Ascending aorta (tissue), 2 donors: ENCODE measurements at places on chromosomes 1 and 21.
A peak's percentile ranks its signal among the peaks of the same experiment; 100 is the strongest.

- no peak for DNase-seq
Observed at GRCh38 chr1:15244813-15245212, 2.2 kb upstream of the FHAD1 start.

DNA sequence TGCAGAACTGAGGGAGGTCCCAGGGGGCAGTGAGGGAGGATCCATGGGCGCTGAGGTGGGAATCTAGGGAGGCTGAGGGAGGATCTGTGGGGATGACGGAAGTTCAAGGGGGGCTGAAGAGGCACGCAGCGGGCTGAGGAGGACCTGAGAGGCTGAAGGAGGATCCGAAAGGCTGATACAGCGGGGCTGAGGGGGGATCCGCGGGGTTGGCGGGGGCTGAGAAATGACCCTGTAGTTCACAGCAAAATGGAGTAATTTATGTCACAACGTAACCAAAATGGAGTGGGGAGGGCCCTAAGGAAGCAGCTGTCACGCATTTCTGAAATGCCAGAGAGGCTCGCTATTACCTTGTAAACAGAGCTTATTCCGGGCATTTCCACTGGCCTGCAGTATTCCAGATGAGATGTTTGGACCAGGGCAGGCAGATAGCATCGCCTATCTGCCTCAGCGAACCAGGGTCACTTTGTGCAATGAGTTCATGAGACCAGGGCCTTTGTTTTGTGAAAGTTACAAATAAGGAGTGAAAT, 926 bp upstream of the MRPL55 start:
- DNase-seq = peak; percentile 64

DNA sequence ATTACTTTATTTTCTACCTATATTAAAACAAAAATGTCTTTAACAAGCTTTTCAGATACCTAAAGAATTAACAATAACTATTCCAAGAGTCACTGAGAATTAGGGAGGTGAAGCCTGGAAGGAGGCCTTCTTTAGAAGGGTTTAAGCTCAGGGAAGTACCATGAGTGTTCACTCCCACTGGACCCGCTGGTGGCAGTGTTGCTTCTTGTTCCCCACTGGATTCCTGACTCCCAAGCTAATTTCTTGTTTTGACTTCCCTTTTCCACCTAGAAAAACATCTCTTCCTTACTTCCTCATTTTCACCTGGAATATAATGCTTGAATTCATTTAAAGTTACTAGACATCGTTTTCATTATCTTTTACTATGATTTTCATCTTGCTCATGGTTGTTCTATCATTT, 264.2 kb downstream of the HMCN1 start:
- no peak for DNase-seq

DNA sequence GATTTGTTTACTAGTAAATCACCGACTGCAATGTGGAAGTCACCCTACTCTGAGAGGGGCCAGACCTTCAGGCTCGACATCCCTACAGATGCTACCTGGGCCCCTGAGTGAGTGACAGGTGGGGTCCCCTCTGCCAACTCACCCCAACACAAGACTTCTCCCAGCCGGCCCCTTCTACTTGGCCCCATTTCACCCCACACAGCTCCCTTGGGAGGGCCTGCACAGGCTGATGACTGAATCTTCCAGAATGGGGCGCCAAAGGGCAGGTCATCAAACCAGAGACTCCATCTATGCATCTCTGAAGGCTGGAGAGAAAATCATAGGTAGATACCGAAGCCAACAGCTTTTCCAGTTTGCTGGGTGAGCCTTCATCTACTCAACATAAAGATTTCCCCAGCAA, 9.4 kb upstream of the S100A8 start:
- no peak for DNase-seq

GRCh38 chr1:65467536-65467935, 47.1 kb downstream of the LEPR start:
- DNase-seq = no peak

- DNase-seq = no peak
Observed at GRCh38 chr1:202069662-202070061, 53.1 kb upstream of the GPR37L1 start.

- no peak for DNase-seq
Observed at GRCh38 chr1:119209061-119209460, 68.6 kb upstream of the WARS2 start.

GRCh38 chr1:3557366-3557765, 53.9 kb downstream of the MEGF6 start:
- no peak for DNase-seq

DNA sequence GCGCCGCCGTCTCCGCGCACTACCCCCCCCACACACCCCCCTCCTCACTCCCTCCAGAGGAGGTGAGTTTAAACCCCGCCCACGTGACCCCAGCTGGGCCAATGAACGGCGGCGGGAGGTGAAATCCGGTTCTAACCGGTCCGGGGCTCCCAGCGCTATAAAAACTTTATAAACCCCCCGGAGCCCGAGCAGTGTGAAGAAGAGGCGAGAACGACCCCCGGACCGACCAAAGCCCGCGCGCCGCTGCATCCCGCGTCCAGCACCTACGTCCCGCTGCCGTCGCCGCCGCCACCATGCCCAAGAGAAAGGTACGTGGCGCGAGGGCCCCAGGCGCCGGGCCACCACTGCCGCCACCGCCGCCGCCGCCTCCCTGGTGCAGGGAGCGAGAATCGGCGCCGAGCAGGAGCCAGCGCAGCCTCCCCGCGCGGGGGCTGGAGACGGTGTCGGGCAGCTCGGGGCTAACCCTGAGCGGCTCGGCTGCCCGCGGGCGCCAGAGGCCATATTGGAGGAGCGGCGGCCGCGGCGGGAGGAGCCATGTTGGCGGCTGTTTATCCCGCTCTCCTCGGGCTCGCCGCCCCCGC, at the start of gene HMGN2:
Gene HMGN2, plus strand, starts transcription at position 121 of the 581 bp plus-strand sequence. Its CDS starts 173 bp downstream, at position 294.
- DNase-seq = peak; percentile 91

- DNase-seq = no peak
Observed at GRCh38 chr1:164725401-164725800, 166.4 kb downstream of the PBX1 start.

- no peak for DNase-seq
Observed at GRCh38 chr21:29725025-29725736, 214.6 kb downstream of the GRIK1 start.

GRCh38 chr1:181219938-181220337, 131.4 kb downstream of the IER5 start:
- no peak for DNase-seq

DNA sequence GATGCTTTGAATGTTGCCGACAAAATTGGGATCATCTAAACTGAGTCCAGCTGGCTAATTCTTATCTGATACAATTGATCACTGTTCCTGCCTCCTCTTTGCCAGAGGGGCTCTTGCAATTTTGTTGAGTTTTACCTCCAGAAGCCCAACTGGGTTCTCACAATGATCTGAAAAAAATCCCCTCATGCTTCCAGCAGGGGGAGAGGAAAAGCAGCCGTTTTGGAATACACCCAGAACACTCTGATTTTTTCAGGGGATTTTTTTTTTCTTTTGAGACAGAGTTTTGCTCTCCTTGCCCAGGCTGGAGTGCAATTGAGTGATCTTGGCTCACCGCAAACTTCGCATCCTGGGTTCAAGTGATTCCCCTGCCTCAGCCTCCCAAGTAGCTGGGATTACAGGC, 13.9 kb upstream of the RERE start:
- DNase-seq = no peak

DNA sequence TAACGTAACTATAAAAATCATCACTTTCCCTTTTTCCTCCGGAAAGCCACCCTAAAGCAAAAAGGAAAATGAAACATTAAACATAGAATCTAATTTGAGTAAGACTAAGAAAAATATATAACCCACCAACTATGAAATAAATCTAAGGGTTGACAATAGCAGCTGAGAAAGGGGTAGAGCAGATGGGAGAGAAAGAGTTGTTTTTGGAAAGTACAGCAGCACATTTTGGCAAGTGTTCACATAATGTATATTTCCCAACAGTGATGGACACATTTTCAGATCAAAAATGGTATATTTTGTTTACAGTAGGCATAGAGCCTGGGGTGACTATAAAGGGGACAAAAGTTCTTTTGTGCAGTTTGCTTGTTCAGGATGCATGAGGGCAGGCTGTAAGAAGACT, 1287.4 kb upstream of the B3GALT2 start:
- no peak for DNase-seq

DNA sequence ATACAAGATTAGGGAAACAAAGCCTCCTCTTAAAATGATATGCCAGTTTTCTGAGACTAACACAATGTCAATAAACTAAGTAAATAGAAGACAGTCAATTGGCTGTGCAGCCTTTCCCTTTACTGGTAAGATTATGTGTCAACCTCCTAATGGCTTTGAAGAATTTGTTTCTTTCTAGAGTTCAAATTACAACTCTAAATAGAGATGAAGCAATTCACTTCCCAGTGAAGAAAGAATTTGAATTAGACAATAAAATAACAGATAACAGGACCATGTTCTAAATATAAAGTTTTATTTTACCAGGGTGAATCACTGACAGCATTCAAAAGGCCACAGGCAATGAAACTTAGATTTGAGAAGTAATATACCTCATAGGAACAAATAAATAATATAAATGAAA, 680.3 kb downstream of the PLA2G4A start:
- no peak for DNase-seq

DNA sequence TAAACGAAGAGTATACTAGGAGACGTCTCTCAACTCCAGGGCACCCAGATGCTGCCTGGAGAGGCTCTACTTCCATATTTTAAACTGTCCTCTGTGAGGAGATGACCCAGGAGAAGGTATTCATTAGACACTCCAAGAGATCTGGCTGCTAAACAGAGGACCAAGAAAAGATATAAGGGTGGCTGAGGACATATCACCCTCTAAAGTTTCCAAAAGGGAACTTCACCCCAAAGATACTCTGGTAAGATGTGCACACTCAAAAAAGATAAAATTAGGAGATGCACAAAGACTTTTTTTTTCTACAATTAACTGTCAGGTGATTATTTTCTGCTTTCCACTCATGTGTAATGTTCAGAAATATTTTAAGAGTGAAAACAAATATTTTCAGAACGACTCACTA, 1.4 kb downstream of the ZNF670 start:
- no peak for DNase-seq

- no peak for DNase-seq
Observed at GRCh38 chr1:191388283-191388682, 770.0 kb upstream of the RGS18 start.

- DNase-seq = no peak
Observed at GRCh38 chr21:29091033-29091432, 17.6 kb upstream of the CCT8 start.

GRCh38 chr21:35102488-35103371, 53.6 kb upstream of the RUNX1 start:
- DNase-seq = peak; percentile 77

DNA sequence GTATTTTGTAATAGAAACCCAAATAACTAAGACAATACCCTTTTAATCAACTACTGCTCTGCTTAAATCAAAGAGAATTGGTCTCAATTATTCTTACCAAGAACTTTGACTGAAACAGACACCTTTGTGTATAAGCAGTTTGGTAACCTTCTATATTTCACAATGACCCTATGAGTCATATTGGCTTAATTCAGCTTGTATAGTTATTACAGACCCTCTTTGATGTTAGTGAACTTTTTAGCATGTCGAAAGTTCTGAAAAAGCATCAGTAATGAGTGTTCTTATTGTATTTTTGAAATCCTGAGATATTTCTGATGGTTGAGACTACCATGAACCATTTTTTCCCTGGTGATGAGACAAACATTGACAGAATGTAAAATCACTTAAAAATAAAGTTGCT, 43.3 kb upstream of the RABGAP1L start:
- DNase-seq = no peak

- no peak for DNase-seq
Observed at GRCh38 chr1:55399346-55399745, 184.2 kb upstream of the USP24 start.

DNA sequence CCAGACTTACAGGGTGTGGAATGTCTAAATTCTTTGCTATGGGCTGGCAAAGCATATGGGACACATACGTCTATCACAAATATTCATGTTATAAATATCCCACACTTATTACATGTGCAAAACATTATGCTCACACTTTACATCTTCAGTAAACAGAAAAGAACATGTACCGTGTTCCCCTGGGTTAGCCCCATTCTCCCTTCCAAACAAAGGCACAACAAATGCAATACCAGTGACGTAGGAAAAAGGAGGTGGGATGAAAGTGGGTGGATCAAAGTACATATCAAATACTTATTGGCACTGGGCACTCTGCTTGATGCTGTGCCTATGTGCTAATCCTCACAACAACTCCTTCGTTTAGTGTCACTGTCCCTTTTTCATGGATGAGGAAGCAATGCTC, 170.8 kb downstream of the ZSCAN20 start:
- no peak for DNase-seq

DNA sequence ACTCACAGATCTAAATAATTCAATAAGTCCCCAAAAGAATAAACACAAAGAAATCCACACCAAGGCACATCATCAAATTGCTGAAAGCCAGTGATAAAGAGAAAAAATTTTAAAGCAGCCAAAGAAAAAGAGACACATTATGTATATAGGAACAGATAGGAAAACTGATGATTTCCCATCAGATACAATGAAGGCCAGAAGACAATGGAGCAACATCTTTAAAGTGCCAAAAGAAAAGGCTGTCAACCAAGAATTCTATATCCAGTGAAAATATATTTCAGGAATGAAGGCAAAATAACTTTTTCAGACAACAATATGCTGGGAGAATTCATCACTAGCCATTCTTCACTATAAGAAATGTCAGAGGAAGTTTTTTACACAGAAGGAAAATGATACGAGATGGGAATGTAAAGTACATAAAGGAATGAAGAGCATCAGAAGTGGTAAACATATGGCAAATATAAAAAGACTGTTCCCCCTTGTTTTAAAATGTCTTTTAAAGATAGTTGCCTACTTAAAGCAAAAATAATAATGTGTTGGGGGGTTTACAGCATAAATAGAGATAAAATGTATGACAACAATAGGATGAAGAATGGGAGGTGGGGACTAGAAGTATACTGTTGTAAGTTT, 9.4 kb upstream of the MYOG start:
- DNase-seq = no peak

GRCh38 chr1:232274236-232274855, 355.6 kb downstream of the SIPA1L2 start:
- no peak for DNase-seq

GRCh38 chr21:36210779-36211659, 54.4 kb downstream of the DOP1B start:
- DNase-seq = no peak

- no peak for DNase-seq
Observed at GRCh38 chr1:27099135-27099586, 55.8 kb downstream of the SLC9A1 start.

DNA sequence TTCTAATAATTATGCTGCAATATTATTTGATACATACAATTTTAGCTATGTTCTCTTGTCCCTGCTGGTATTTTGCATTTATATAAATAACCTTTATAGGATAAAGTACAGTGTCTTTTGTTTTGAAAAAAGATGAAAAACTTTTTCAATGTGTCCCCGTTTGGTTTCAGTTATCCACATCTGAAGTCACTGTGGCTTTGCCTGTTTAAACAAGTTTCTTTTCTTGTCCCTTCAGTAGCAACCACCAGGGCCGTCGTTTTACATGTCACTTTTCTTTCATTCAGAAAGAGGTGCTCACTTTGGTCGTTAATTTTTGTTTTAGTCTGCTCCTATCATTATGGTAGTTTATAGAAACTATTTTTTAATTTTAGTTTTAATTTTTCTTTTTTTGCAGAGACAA, 41.4 kb downstream of the RABGAP1L start:
- DNase-seq = no peak
